Fibroblast of skin of scalp (primary cell): ENCODE measurements at places on chromosomes 3 and 15.

DNA sequence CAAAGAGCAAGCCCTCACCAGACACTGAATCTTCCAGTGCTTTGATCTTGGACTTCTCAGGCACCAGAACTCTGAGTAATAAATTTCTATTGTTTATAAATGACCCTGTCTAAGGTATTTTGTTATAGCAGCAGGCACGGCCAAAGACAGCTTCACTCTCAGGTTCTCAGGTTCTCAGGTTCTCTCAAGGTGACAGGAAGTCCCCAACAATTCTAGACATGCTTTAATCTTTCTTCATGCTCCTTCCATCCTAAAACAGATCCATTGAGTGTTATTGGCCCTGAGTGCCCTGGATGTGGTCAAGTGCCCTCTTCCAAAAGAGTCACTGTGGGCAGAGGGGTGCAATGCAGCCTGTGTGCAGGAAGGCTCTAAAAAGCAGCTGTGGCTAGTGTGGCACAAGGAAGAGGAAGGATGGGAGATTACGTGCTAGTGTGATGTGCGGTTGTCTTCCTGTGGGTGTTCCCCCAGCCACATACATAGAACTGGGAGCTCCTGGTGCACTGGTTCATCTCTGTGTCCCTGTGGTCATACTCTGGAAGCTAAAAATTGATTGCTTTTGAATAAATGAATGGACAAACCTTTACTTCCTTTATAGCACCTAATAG is 11.0 kb upstream of the RAB7A start:
- no peak for DNase-seq

DNA sequence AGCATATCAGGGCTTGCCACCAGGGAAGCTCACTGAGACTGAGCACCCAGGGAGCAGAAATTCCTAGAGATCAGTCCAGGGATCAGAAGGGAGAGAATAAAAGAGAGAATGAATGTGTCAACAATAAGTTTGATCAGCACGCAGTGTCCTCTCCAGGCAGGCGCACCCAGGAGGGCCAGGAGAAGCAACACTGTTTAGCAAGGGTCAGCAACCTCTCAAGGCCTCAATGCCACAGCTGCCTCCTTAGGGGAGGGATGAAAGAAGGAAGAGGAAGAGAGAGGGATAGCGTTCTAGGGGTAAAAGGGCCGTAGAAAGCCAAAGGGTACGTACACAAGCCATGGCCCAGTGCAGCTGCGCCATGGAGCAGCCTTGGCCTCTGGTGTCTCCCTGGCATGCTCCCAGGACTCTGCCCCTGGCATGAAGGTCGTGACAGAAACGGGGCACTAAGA is 399.8 kb downstream of the SHQ1 start:
- DNase-seq, result no peak

GRCh38 chr3:193388361-193388760 is 9.8 kb upstream of the ATP13A5 start:
- no peak for DNase-seq

DNA sequence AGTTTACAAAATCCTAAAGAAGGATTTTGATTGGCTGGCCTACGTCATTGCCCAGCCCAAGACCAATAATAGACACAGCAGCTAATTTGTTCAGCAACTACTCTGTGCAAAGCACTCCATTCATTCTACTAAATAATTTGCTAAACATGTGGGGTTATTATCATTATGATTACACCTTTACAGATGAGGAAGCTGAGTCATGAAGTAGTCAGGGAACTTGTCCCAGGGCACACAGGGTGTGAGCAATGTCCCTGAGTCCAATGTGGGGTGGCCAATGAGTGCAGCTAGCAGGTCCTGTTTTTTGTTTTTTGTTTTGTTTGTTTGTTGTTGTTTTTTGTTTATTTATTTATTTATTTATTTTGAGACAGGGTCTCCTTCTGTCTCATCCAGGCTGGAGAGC is 183.6 kb downstream of the ABHD5 start:
- no peak for DNase-seq

DNA sequence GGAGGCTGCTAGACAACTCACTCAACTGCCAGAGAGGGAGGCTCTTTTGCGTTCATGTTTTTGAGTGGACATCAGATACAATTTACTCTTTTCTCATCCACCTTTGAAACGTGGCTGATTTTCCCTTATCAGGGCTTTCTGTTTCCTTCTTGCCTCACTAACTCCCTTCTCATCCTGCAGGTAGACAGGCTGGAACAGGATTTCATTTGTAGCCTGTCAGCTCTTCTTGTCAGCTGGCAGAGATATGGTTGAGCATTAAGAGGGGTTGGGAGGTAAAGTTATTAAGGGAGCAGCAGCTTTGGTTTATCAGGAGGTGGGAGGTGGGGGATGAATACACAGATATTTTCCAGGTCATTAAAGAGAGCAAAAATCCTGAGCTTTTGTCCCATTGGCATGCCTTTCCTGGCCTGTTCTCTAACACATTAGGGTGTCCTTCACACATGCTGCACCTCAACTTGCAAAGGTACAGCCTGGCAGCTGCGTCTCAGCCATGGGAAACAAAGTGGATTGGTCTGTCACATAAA is 73.5 kb downstream of the PPM1L start:
- DNase-seq, result no peak

DNA sequence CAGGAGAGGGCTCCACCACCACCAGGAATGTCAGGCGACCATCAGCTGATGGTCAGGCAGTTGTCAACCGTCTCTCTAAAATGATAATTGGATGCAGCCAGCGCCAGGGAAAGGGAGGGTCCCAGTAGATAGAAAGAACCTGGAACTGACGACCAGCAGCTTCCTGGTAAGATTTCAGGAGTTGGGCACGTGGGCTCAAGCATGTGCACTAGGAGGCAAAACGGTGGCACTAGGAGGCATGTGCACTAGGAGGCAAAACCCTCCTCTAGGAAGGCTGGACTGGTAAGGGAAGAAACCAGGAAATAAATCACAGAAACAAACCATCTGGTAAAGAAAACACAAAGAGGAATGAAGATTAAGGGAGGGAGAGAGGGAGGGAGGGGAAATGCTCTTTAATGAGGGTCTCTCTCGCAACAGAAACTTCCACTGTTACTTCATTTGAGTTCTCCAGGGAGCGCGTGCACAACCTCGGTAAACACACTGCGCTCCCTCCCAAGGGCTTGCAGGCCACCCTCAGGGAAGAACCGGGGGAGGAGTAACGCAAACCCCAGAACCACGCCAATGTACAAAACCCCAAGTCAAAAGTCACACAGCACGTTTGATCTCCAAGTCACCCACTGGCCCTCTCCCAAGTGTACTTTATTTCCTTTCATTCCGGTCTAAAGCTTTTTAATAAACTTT is 116.7 kb downstream of the XXYLT1 start:
- peak; percentile 36 for DNase-seq

DNA sequence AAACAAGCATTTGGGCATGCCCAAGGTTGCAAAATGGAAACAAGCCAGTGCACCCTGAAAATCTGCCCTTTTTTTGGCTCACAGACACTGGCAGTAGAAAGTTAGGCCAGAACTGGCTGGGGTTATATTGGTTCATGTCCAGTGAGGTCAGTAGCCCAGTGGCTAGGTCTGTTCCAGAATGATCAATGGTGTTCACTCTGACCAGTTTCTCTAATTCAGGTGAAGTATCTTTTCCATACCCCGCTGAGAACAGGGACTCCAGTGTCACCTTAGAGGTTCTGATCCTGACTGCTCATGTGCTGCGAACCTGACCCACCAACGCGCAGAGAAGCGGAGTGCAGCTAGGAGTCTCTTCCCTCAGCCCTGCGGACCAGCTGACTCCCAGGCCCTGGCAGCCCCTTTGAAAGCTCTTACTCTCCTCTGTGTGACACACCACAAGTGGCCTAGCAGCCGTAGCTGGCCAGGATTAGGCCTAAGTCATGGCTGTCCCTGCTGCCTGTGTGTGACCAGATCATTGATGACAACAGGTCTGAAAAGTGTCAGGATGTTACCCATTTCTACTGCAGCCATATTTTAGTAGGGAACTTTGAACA is 123.5 kb downstream of the GHSR start:
- DNase-seq, result no peak

DNA sequence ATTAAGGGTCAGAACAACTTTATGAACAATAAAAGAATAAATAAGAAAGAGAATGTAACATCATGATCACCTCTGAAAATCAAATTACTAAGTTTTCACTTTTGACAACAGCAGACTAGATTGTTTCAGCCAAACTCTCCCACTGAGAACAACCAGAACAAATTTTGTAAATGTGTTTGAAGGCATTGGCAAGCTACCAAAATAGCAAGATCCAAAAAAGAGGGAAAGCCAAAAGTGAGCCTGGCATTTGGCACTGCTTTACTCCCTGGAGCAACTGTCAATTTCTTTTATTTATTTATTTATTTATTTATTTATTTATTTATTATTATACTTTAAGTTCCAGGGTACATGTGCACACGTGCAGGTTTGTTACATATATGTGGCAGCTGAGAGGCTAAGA is 67.2 kb downstream of the CFAP44 start:
- no peak for DNase-seq

- DNase-seq, result no peak
Measured at GRCh38 chr15:64237677-64238076, 74.9 kb upstream of the PPIB start.

GRCh38 chr3:52025453-52025852 is 29.8 kb upstream of the RPL29 start:
- peak; percentile 34 for DNase-seq

DNA sequence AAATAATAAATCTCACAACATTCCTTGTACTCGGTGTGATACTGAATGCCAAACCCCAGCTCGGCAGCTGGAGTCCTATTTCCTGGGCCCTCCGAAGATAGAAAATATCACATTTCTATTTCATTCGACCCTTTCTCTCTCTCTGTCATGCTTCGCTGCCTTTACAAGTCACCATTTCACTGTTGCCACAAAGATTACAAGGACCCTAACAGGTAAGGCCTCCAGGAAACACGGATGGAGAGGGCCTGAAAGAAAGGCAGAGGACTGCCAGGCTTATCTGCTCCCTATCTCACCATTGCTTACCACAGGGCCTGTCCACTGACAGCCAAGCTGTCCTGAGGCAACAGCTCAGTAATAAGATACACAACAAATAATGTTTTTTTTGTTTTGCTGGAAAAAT is 376.5 kb downstream of the MECOM start:
- DNase-seq, result no peak

DNA sequence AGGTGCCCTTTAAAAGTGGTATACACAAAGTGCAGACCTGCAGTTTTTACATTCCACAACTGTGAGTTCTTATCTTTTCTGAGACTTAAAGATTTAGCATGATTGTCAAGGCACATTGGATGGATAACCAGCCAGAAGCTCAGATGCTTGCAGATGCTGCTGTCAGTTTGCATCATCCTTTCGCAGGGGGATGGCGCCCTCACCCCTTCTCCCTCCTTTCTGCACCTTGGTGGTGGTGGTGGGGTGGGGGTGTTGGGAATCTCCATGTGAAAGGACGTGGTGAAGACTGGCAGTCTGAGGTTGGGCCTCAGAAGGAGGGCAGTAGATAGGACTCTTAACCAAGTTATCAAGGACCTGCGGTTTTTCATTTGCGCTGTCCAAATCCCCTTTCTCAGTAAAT is 309.6 kb upstream of the SEMA6D start:
- DNase-seq, result no peak

- DNase-seq, result no peak
Measured at GRCh38 chr3:52020796-52021195, 25.1 kb upstream of the RPL29 start.

GRCh38 chr3:147318900-147319299 is 87.4 kb downstream of the ZIC4 start:
- no peak for DNase-seq

DNA sequence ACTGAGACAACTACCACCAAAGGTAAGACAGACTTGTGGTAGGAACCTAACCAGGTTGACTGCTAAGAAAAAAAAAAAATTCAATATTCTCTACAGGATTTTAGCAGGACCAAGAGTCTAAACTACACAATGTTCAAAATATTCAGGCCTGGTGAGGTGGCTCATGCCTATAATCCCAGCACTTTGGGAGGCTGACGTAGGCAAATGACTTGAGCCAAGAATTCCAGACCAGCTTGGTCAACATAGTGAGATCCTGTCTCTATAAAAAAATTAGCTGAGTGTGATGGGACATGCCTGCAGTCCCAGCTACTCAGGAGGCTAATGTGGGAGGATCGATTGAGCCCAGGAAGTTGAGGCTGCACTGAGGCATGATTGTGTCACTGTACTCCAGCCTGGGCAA is 341.6 kb upstream of the WNT5A start:
- DNase-seq, result no peak

GRCh38 chr3:7546253-7546652 is 685.3 kb downstream of the GRM7 start:
- no peak for DNase-seq

GRCh38 chr3:24042174-24043059 is 97.3 kb downstream of the NR1D2 start:
- DNase-seq, result peak; percentile 14

DNA sequence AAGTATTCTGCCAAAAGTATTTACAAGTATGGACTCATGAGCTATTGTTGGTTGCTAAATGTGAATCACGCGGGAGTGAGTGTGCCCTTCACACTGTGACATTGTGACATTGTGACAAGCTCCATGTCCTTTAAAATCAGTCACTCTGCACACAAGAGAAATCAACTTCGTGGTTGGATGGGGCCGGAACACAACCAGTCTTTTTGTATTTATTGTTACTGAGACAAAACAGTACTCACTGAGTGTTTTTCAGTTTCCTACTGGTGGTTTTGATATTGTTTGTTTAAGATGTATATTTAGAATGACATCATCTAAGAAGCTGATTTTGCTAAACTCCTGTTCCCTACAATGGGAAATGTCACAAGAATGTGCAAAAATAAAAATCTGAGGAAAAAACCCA is 30.3 kb downstream of the SYNM start:
- DNase-seq, result peak; percentile 19

- no peak for DNase-seq
Measured at GRCh38 chr15:41921639-41922038, 27.8 kb upstream of the SPTBN5 start.

- DNase-seq, result no peak
Measured at GRCh38 chr3:151316267-151316991, at the start of gene GPR87. Gene GPR87, minus strand, starts transcription at chr3:151316820. Its CDS starts 16,720 bp downstream, at chr3:151300100.

GRCh38 chr3:32577581-32578556 is 7.2 kb upstream of the DYNC1LI1 start:
- DNase-seq, result peak; percentile 52

DNA sequence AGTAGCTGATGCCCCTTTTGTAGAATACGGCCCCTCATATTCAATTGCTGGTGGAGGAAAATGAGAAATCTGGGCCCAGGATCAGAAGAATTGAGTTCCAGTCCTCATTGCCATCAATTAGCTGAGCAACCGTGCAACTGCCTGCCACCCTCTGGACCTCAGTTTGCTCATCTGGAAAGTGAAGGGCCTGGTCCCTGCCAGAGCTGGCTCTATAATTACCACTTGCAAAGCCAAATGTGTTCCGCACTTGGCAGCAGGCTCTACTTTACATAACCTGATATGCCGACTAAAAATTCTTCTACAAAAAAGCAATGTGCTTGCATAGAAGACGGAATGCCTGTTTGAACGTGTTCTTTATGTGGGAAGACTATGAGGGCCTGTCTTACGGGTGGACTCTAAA is 8.6 kb upstream of the ITGB5 start:
- no peak for DNase-seq

DNA sequence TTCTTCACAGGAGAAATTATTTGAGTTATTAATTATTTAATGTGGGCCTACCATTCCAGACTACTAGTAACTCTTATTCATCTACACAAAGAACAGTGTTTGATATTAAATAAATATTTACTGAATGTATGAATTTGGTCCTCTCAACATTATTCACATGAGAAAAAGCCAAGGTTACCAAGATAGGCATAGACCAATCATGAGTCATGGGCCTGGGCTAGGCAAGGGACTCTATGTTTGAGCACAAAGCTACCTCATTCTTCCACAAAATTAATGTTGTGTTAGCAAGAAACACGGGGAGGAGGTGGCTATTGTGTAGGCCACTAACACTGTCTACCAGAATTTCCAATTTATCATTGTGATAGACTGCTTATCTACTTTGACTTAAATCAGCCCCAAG is 115.7 kb downstream of the SERPINI1 start:
- DNase-seq, result peak; percentile 1

GRCh38 chr15:78927077-78927790 is 17.6 kb downstream of the CTSH start:
- no peak for DNase-seq
